ENCODE measurements at places on chromosomes 3 and 15. TPM values are rescaled to one million over a fixed set of nuclear protein-coding genes. Genes with fewer than 3 reads are reported as not detected.
A peak's percentile ranks its signal among the peaks of the same experiment; 100 is the strongest.

DNA sequence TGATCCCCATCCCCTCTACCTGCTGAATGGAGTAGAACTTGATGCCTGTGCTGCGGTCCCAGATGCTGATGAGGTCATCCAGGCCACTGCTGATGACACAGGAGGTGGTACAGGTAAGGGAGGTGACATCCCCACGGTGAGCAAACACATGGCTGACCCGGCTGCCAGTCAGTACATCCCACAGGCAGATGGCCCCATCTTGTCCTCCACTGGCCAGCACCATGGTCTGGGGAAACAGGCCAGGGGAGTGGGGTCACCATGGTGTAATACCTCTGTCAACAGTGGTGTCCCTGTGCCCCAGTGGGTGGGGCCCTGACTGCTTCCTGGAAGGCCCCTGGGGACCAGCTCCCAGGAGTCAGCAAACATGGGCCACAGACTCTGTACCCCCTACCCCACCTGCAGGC lies 33.3 kb downstream of the PTPN23 start:
- no peak for DNase-seq

DNA sequence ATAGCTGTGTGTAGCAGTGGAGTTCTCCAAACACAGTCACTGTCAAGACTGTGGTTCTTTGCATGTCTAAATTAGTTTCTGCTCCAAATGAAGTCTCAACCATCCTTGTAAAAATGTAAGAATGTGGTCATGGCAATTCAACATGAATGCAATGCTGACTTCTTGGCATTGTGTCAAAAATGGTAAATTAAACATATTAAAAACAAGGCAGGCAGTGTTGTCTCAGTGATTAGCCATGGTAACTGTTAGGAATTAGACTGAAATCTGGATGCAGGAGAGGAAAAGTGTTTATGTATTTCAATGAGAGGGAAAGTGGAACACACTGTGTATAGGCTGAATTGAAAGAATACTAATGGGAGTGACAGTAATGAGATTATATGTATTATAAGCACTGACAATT lies 597.2 kb downstream of the EDEM1 start:
- DNase-seq: no peak

DNA sequence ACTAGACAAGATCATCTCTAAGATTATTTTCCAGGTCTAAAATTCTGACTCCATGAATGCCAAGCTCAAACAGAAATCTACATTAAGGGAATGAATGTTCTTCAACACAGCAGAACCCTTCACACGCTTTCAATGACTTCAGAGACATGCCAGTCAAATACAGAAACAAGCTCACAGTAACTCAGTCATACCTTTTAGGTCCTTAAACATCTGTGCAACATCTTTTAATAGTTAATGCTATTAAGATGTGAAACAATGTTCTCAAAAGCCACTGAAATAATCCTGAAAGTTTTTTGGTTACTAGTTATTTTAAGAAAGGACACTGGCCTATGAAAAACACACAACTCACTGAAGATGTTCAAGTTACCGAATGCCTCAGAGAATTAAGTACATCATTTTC lies 2.5 kb downstream of the DLG1 start:
- DNase-seq: no peak

Gene GPR176
- 0.03 TPM for polyA plus RNA-seq

DNA sequence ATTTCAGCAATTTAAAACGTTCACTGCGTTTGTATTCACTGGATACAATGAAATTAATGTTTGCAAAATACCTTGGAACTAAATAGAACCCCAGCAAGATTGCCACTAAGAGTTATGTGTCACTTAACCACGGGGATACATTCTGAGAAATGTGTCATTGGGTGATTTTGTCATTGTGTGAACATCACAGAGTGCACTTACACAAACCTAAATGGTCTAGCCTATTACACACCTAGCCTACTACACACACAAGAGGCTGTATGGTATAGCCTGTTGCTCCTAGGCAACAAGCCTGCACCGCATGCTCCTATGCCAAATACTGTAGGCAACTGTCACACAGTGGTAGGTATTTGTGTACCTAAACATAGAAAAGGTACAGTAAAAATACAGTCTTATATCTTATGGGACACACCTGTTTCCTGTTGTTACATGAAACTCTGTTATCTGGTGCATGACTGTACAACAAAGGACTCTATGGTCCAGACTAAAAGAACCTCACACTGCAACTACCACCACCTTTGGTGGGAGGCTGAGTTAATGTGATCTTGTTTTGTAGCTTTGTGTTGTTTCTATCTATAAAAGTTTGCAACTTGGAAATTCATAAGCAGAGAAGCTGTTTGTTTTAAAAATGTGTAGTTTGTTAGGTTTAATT lies 92.2 kb upstream of the NTRK3 start:
- no peak for DNase-seq

- DNase-seq: no peak
Observed at GRCh38 chr15:61383421-61383820, 154.3 kb upstream of the RORA start.

Gene PRTG
- not detected for polyA plus RNA-seq

DNA sequence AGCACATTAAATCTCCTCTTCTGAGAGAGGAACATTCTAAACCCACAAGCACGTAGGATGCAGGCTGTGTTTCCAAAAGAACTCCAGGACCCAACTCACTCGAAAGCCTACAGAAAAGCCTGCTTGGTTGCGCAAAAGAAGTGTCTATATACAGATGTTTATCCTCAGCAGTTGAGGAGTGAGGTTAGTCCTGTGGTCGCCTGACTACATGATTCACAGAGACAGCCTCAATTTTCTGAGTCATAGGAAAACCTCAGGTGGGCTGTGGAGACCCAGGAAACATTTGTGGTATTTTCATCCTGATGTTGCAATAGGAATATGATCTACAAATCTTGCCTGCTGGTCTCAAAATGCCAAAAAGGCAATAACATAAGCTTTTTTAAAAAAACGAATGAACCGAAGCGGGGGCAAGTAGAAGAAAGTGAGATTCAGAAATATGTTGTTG lies 183.8 kb upstream of the THRB start:
- DNase-seq: peak; percentile 2

DNA sequence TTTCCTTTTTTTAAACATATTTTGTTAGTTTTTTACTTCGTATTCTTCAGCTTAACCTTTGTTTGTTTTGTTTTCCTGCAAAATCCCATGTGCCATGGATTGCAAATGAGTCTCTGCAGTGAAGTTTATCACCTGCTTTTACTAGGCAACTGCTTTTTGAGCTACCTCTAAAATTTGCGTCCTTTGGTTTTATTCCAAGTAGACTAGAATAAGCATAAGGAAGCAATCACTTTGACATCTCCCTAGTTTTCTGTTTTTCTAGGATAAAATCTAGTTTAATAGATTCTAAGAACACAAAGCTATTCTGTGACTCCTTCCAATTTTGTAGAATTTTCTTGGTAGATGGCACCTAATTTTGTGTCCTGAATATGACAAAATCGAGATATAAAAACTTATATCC lies 1059.2 kb downstream of the OTOL1 start:
- DNase-seq: no peak

DNA sequence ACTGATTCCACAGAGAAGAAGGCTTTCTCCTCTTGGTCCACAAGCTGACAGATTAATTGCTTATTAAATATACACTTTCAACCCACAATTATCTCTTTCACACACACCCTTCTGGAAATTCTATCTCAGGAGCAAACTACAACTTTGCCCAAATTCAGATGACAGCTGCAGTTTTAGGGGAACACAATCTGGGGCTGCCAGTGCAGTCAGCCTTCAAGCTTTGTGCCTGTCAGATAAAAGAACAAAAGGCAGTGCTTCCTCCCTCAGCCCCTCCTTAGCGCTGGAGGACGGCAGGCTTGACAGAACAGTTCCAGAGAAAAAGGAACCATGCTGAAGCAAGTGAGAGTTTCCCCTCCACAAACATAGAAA lies 99.6 kb downstream of the TMCC1 start:
- peak; percentile 42 for DNase-seq

DNA sequence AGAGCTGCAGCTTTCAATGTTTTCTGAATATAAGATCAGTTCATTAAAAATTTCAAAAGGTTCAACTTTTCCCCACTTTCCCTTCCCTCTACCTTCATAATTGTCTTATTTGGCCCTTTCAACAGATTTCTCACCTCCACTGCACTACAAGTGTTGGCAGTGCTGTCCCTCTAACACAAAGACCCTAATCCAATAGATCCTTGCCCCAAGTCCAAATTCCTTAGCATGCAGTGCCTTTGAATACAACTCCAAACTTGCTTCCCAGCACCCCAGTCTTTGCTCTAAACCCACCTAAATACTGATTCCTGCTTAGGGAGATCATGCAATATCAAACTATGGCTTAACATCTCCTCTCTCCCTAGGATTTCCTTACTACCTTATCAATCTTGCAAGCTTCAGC lies 43.9 kb downstream of the TJP1 start:
- DNase-seq: no peak

- no peak for DNase-seq
Observed at GRCh38 chr3:47047673-47048072, 68.2 kb downstream of the NBEAL2 start.

DNA sequence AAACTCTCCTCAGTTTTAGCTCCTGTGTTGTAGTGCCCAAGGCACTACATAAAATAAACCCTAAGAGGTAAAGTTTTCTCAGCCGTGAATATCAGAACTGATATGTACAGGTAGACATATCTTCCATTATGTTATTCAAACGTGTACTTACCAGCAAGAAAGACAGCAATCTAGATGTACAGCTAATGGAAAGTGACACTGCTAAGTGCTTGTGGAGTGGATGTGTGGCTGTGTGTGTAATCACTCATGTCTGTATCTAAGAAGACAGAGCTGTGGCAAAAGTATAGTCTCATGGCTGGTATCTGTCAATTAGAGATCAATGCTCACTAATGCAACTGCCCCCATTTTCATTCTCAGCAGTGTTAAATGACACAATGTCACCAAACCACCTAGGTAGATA lies 101.3 kb downstream of the FMN1 start:
- DNase-seq: no peak

GRCh38 chr15:74821091-74821789 lies 5.2 kb upstream of the CPLX3 start:
- peak; percentile 76 for DNase-seq

Gene SEMA5B
- not detected for polyA plus RNA-seq

GRCh38 chr3:120245386-120245785 lies 39.6 kb downstream of the GPR156 start:
- no peak for DNase-seq

DNA sequence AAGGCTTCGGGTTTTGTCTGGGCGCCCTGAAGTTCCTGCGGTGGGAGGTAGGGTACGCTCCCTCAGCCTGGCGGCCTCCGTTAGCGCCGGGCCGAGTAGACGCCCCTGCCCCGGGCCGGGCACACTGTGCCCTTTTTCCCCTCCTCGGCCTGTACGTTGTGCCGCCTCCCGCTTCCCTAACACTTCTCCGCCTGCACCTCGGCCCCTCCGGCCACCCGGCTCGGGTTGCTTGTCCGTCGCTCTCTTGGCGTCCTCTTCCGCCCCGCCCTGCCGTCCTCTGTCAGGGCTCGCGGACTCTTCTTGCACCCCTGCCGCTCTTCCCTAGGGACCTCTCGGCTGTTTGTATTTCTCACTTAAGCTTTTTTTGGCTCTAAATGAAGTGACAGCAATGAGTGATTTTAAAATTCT lies 384 bp downstream of the KNL1 start:
- no peak for DNase-seq

- no peak for DNase-seq
Observed at GRCh38 chr3:7518456-7518855, 657.5 kb downstream of the GRM7 start.

DNA sequence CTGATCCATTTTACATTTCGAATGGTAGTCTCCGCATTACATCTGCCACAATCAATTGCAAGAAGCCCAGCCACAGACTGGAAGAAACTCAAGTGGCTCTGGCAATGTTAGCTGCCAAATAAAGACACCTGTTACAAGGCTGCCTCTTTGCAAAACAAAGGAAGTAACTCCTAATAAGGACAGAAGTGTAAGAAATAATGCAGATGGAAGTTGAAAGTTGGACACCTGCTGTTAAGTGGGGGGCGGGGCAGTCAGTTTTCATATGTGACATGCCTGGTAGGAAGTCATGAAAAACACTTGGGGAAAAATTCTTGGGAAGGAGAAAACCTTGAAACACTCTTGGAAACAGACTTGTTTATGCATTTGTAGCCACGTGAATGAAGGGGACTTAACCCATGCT lies 54.1 kb upstream of the ATP2C1 start:
- no peak for DNase-seq

Gene GABRB3
- polyA plus RNA-seq: not detected

GRCh38 chr3:53820756-53821580 lies 25.3 kb downstream of the CHDH start:
- DNase-seq: no peak

DNA sequence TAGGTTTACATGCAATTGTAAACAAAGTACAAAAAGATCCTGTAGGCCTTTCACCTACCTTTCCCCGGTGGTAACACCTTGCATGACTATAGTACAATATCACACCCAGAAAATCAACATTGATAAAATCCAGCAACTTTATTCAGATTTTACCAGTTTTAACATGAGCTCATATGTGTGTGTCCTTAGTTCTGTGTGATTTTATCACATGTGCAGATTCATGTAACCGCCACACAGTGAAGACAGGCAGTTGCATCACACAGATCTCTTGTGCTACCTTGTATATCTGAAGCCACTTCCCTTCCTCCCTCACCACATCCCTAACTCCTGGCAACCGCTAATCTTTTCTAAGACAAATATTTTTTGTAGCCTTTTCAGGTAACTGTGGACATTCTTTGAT lies 183.5 kb upstream of the C2CD4B start:
- no peak for DNase-seq

Gene ROPN1
- not detected for polyA plus RNA-seq

GRCh38 chr3:134197681-134198261 lies 52.9 kb downstream of the RYK start:
- peak; percentile 3 for DNase-seq

Gene TBC1D5
- 17.6 TPM for polyA plus RNA-seq

DNA sequence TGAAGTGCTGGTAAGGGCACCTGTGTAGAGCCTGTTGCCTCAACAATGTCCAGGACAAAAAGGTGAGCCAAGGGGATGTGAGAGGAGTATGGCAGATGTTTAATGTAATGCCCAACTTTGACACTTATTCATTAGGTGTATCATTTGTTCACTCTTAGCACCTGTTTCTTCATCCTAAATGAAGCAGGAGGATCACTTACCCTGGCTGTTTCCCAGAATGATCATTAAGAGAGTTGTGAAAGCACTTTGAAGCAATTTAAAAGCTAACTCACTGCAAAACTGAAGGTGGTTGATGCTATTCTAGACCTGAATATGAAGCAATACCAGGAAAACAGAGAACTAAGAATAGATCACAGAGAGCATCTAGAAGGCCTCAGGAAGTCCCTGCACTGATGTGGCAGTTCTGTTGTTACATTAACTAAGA lies 3.4 kb upstream of the HHLA2 start:
- no peak for DNase-seq

- no peak for DNase-seq
Observed at GRCh38 chr3:183518491-183519251, 36.8 kb downstream of the KLHL6 start.

GRCh38 chr3:5343459-5343858 lies 156.0 kb downstream of the EDEM1 start:
- no peak for DNase-seq

- no peak for DNase-seq
Observed at GRCh38 chr3:66206806-66207205, 14.0 kb upstream of the SLC25A26 start.

Gene AQP9
- polyA plus RNA-seq: 35.6 TPM

GRCh38 chr3:120177707-120178306 lies 83.6 kb upstream of the GSK3B start:
- peak; percentile 34 for DNase-seq

GRCh38 chr3:34864011-34864410 lies 775.3 kb upstream of the ARPP21 start:
- DNase-seq: no peak

- DNase-seq: no peak
Observed at GRCh38 chr3:31423482-31423881, 109.2 kb upstream of the STT3B start.

All from CD14-positive monocyte (primary cell).